ENCODE measurements at places on chromosomes 5 and 9.

DNA sequence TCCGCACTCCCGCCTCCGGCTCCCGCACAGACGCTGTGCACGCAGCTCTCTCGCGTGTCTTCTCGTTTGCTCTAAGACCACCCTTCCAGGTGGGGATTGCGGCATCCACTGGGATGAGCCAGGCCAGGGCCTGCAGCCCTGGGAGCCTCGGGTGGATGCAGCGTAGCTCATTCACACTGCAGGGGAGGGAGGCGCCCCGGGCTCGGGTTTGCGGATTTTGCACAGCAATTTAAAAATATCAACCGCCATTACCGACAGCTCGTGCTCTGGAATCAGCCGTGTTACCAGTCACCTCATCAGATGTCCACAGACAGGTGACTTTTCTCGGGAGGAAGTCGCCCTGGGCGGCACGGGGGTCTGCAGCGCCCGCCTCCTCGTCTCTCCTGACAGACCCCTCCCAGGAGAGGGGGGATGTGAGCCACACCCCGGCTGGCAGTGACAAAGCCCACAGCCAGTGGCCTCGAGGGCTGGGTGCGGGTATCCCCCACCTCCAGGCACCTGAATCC, 20.8 kb upstream of the SLC6A3 start:
- DNase-seq, result no peak

DNA sequence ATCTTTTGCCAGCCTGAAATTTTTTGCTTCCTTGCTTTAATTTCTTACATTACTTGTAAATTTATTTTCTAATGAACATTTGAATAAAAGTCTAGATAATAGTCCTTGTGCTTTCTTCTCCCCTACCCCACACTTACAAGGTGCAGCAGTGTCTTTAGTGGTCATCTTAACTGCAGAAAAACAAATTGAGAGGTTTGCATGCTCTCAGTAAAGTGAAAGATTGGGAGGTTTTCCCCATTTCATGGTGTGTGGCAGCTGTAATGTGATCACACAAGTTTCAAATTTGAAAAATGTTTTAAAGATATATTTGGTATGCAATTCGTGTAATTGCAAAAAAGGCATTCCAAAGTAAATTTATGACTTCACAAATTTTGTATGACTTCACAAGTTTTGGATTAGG, 14.7 kb downstream of the APC start:
- DNase-seq, result no peak

DNA sequence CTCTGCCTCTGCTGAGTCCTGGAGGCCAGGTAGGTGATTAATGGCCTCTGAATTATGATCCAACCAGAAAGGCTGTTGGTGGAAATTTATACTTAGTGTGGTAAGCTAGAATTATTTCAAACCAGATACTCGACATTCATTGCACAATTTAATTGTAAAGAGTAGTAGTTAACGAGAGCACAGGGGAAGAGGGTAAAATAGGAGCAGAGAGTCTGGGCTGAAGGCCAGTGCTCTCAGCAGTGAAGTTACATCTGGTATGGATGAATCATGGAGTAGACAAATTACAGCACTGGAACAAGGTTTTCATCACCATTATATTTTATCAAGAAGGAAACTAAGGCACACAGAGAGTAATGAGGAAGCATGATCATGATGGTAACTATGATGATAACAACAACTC, 92.5 kb downstream of the TLR4 start:
- no peak for DNase-seq

GRCh38 chr5:64666078-64666477, 24.2 kb upstream of the SHISAL2B start:
- no peak for DNase-seq

GRCh38 chr5:179866241-179867078, 7.8 kb upstream of the MRNIP start:
- DNase-seq, result no peak

- no peak for DNase-seq
Observed at GRCh38 chr9:134623258-134624066, 18.1 kb upstream of the COL5A1 start.

GRCh38 chr9:100919506-100919905, 109.0 kb upstream of the PLPPR1 start:
- DNase-seq, result no peak

GRCh38 chr9:137462986-137463930, 4.1 kb upstream of the NSMF start:
- no peak for DNase-seq

DNA sequence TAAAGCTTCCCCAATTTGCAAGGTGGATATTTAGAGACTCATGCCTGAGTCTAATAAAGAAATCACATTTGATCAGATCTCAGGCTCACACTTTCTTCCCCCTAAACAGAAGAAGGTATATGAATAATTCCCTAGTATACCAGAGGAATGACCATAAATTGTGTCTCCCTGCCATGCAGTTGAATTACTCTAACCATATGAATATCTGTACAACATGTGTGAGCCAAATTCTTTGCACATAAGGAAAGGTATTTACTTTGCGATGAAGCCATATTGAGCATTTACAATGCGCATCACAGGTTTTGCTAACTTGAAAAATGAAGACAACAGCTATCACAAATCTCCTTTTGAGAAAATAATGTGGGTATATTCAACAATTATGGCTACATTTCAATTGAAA, 479.4 kb downstream of the NR2F1-AS1 start:
- DNase-seq, result no peak

- no peak for DNase-seq
Observed at GRCh38 chr9:98502311-98502975, 206.3 kb downstream of the GABBR2 start.

DNA sequence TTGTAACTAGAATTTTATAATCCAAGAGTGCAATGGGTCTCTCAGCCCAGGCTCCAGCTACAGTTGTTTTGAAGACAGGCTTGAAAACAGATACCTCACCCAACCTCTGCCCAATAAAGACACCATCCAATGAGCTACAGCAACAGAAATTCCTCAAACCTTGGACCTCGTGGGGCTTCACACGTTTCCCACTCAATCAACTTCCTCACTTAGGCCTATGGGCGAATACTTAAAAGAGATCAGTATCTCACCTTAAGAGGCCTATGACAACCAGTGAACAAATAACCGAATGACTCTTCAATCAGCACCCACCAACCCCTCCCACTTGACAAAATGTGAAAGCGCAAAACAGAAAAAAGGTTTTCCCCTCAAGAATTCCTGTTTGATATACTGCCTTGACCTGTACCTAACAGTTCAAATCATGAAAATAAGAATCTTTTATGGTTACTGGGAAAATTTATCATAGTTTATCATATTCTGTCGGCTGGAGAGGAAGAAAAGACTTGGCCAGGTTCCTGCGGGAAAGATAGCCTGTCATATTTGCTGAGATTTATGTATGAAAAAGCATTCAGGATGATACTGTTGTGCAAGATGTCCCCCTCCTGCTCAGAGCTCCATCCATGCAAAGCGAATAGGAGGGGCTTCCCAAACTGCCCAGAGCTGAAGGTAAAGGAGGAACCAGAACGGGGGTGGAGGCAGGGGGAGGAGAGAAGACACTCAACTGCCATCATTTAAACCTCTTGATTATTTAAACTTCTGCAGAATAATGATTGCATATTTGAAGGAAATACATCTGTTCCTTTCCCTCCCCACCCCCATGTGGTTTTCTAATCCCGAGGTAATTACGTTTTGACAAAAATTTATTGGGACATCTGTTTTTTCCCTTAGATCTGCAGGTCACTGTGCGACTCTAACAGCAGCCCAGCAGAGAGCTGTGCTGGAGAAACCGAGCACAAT, 256.3 kb downstream of the NFIB start:
- DNase-seq, result no peak

DNA sequence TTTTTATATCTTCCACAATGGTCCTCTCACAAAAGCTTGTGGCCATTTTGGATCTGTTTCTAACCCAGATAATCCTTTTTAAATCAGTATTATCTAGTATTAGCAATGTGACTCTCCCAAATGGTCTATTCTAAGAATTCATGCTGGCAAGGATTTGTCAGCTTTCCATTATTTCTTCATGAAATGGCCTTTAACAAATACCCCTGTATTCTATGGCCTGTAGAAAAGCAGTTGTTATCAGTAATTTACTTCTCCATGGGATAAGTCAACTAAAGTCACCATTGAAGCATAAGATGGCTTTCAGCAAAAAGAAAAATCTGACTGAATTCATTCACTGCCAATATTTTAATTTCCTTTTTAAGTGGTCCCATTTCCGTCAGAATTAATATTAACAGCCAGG, 346.4 kb upstream of the FAM174A start:
- no peak for DNase-seq

- DNase-seq, result no peak
Observed at GRCh38 chr5:17356551-17356950, 139.1 kb downstream of the BASP1 start.

GRCh38 chr5:53099546-53099945, 10.0 kb downstream of the MOCS2 start:
- DNase-seq, result no peak

DNA sequence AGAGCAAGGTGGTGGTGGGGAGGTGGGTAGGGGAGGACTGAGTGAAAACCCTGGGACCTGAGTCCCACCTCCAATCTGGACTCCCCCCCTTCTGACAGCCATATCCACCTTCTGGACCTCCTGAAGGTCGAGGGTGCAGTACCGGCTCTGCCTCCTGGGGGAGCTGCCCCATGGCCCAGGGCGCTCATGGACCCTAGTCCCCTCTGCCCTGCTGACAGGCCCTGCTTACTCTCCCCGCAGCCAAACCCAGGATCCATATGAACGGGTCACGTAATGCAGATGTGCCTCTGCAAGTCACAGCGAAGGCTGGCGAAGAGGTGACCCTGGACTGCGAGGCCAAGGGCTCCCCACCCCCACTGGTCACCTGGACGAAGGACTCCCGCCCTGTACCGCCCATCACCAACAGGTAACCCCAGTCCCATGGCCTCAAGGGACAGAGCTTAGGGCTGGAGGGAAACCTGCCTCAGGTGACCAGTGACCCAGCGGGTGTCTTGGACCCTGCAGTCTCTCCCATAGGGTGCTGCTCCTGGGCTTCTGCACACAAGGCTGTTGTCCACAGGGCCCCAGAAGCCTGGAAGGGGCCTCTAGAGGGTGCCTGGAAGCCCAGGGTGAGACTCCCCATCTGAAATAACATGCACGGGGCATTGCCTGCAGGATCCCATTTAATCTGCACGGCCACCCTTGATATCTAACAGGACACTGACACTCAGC, 61.7 kb downstream of the HMCN2 start:
- DNase-seq, result no peak

DNA sequence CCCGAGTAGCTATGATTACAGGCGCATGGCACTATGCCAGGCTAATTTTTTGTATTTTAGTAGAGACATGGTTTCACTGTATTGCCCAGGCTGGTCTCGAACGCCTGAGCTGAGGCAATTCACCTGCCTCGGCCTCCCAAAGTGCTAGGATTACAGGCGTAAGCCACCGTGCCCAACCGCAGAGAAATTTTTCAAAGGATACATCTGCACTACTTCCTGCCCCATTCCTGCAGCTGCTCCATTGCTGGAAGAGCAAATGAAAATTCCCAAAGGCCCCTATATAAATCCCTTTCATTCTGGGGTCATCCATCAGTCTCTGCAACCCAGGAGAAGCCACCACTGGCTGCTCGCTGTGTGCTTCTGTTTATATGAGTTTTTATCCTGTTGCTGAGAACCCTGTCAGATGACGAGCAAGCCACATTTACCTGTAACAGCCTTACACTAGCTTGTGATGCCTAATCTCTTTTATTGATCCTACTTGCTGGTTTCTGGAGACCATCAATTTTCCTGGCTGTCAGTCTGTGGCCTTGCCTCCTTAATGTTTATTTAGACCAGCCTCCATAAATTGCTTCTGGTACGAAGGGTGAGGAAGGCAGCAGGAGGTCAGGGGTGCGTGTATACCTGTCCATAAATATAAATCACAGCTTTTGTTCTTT, 925.3 kb downstream of the TLE4 start:
- DNase-seq, result no peak

- DNase-seq, result no peak
Observed at GRCh38 chr5:95102080-95102479, 182.8 kb downstream of the MCTP1 start.

DNA sequence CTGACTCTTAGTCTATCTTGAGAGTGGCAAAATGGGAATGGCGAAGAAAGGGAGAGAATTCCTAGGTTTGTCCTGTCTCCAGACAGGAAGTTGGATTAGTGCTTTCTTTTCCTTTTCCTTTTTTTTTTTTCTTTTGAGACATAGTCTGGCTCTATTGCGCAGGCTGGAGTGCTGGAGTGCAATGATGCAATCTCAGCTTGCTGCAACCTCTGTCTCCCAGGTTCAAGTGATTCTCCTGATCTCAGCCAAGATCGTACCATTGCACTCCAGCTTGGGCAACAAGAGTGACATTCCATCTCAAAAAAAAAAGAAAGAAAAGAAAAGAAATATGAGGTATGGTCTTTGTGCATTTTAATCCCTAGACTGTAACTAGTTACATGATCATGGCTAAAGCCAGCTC, 12.6 kb upstream of the KIF27 start:
- DNase-seq, result no peak

GRCh38 chr5:36450229-36451014, 148.7 kb upstream of the RANBP3L start:
- DNase-seq, result no peak

DNA sequence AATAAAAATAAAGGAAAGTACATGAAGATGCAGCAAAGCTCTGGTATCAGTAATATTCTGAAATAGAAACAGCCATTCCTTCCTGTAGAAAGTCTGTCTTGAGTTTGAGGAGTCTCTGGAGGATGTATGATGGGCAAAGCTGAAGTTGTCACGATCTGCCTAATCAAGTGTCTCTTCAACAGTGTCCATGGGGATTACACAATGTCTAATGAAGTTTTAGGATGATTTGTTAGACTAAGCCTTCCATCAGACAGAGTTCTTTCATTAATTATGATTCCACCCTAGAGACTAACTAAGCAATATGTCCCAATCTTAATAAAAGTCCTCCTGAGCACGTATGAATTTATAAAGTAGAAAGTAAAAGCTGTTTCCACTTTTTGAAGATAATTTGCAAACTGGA, 26.9 kb downstream of the PDE4D start:
- no peak for DNase-seq

GRCh38 chr5:95620030-95620869, at the start of gene GPR150:
Gene GPR150 (plus strand): TSS chr5:95620087. CDS start chr5:95620276, 189 bp downstream.
- DNase-seq, result peak; percentile 32

DNA sequence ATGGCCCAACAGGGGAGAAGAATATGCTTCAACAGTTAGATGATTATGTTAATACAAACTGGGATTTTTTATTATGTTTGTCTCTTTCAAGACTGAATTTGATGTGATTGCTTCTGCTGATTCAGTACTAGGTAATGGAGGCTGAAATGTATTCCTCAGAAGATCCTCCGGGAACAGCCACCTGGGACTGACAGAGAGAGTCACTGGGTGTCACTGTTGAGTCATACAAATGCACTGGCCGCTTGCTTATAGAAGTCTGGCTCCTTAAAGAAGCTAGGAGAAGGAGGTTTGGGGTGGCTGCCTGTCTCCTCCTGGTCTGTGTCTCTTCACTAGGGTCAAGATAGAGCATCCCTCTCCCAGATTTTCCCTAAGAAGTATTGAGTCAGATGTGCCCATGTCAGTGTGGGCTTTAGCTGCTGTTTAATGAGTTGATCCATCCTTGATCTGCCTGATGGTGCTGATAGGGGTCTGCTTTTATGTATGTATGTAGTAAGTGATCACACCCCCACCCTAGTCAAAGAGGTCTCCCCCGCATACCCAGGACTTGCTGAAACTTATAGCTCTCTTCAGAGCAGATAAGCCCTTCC, 773.4 kb downstream of the BRINP1 start:
- DNase-seq, result no peak

- no peak for DNase-seq
Observed at GRCh38 chr5:123091298-123092222, 2.5 kb downstream of the PRDM6 start.

All from activated CD4-positive, CD25-positive, alpha-beta regulatory T cell (primary cell).